ENCODE measurements at places on chromosomes 5 and 9. TPM values are rescaled to one million over a fixed set of nuclear protein-coding genes. Genes with fewer than 3 reads are reported as not detected.

DNA sequence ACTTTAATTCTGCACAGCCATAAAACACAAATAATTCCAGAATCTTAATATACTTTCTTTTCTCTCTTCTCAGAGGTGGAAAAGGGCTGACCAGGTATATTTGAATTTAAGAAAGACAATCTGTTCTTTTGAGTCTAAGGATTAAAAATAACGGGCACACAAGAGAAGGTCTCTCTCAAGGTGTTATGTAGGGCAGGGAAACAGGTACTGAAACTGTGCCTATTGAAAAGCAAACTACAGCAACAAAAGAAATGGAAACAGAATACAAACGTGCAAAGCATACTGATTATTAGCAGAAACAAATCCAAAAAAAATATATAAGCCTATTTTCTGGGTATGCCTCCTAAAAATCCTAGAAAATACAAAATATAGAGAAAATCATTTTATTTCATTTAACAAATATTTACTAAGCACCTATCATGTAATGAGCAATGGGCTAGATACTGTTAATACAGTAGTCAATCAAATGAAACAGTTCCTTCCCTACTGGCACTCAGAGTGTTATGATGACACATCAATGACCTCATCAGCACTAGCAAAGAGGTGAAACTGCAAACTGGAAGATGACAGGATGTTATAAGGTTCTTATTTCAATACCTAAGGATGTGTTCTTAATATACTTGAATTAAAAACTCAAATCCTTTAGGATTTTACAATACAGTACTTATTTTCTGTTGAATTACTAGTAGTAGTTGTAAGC lies 87.7 kb downstream of the AUH start:
- no peak for DNase-seq

- DNase-seq, result no peak
These were observed 25.8 kb upstream of the UGT3A1 start for GRCh38 chr5:36017004-36017403.

DNA sequence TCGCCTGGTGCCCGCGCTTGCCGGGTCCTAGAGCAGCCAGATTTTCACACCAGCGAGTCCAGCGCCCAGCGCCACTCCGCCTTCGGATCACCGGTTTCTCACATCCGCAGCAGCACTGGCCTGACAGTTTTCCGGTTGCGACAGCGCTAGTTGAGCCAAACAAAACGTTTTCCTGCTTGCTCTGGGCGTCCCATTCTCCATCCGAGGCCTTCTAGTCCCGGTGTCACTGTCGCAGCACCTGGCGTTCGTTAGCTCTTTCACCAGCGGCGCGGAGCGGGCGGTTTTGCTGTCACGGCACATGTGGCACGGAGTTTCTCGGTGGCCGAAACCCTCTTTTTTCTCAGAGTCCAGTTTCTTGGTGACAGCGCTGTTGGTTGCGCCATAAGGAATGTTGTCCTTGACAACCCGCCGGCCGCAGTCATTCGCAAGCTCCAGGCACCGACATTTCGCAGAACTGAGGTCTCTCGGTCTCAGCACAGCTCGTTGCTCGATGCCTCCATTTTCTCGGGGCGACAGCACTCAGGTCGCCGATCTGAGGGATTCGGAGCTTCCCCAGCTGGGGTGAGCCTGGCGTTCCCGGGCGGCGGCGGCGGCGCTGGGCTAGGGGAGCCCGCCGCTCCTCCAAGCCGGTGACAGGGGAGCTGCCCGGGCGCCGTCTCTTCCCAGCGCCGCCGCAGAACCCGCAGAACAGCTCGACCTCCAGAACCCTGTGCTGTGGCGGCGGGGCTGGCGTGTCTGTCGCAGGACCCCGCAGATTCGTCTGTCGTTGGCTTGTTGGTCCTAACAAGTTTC lies 47.8 kb downstream of the ANXA2R start:
- peak; percentile 68 for DNase-seq

- no peak for DNase-seq
These were observed 586.0 kb downstream of the CCDC171 start for GRCh38 chr9:16138561-16139491.

- no peak for DNase-seq
These were observed 137.4 kb downstream of the CD180 start for GRCh38 chr5:67058998-67059743.

- DNase-seq, result no peak
These were observed 326.6 kb downstream of the EBF1 start for GRCh38 chr5:158773161-158773560.

GRCh38 chr5:9046756-9047481 lies 499.0 kb downstream of the SEMA5A start:
- no peak for DNase-seq

- DNase-seq, result no peak
These were observed 142.7 kb upstream of the PPP1R26 start for GRCh38 chr9:135336722-135337527.

- no peak for DNase-seq
These were observed 187.8 kb downstream of the DEPDC1B start for GRCh38 chr5:60512117-60512516.

- no peak for DNase-seq
These were observed 8.4 kb upstream of the UBAP1 start for GRCh38 chr9:34170237-34170991.

- DNase-seq, result no peak
These were observed 28.3 kb downstream of the IARS1 start for GRCh38 chr9:92265154-92265553.

- DNase-seq, result no peak
These were observed 13.1 kb downstream of the LRRC26 start for GRCh38 chr9:137156567-137157375.

DNA sequence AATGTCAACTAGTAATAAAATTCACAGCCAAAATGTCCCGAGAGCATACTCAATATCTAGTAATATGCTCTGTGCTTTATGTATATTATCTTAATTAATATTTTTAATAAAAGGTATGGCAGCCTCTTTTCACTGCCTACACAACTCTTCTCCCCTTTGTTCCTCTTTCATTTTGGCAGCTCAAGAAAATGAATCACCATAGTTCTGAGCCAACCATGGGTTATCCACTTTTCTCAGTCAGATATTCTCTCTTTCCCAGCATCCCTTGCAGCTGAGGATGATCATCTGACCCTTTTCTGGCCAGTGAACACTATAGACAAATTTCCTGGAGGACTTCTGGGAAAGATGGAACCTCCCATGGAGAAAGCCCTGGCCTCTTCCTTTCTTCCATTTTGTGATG lies 8.2 kb upstream of the DOCK8 start:
- DNase-seq, result no peak

DNA sequence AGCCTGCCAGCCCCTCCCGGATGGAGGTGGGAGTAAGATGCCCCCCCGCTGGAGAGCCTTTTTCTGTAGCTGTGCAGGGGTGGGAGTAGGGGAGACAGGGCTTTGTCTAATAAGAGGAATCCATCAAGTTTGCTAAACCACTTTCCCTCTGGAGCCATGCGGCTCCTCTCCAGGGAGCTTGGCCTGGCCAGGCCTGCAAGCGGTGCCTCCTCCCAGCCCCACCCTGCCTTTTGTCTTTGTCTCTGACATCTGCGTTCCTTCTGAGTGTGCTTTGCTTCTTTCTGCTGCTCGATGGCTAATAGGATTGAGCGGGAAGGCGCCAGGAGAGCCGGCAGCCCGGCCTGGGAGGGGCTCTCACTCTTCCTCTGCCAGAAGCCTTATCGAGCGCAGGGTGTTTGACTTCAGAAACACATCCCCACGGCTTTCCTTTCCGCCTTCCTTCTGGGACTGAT lies 26.7 kb upstream of the FCN1 start:
- DNase-seq, result no peak

DNA sequence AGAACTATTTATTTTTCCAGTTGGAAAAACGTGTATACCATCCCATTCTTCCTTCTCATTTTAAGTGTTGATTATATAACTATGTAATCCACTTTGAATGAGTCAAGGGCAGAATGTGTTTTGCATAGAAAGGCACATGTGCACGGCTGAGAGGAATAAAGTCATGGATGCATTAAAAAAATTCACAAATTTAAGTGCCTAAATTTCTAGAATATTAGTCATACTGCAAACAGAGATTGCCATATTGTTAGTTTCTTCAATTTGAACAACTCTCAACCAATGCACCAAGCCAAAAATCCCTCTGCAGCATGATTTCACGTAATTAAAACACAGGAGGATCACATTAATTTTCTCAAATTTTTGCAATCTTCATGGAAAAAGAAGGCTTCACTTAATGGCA lies 166.3 kb downstream of the MPDZ start:
- DNase-seq, result no peak

- DNase-seq, result no peak
These were observed 306.3 kb upstream of the KCNN2 start for GRCh38 chr5:114055318-114056184.

DNA sequence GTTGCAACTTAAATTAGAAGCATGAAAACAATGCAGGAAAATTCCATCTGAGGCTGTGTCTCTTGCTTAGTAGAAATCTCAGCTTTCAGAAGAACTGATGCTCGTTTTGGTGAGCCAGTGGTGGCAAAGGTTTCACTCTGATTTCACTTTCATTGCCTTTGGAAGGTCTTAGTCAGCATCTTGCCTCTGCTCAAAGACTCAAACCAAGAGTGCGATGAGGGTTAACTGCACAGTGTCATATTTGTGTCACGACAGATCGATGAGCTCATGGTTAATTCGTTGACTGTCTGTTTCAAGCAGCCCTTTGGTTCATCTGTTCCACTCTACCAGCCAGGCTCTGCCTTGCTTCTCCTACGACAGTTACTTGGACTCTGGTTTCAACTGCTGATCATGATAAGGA lies 331.3 kb upstream of the KIF2A start:
- no peak for DNase-seq

SOX30 gene
- total RNA-seq, result not detected

ELOVL7 gene
- total RNA-seq, result 41.8 TPM

MTMR12 gene
- 19.5 TPM for total RNA-seq

PCDHB10 gene
- 0.21 TPM for total RNA-seq

ZNG1C gene
- total RNA-seq, result 2.4 TPM

ACOT12 gene
- not detected for total RNA-seq

CCNI2 gene
- not detected for total RNA-seq

PLK2 gene
- total RNA-seq, result 69.1 TPM

PCDHA1 gene
- total RNA-seq, result not detected

PRR16 gene
- 28.7 TPM for total RNA-seq

SV2C gene
- not detected for total RNA-seq

LCN2 gene
- not detected for total RNA-seq

All from ascending aorta (tissue), 2 donors.